ENCODE measurements at places on chromosomes 6 and 20.

DNA sequence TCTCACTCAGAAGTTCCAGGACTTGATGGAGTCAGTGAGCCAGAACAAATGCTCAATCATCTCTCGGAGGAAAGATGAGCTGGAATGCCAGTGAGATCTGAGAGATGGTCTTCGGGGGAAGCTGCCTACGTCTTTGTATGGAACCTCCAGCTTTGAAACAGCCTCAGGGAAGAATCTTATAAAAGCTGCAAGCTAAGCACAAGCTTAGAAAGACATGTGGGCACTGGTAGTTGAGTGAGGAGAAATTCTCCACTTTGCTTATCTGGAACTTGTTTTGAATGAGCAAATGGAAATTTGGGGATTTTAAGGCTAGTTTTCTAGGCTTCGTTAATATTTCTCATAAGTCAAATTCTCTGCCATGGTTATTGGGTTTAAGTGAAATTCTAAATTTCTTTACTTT, 594.4 kb downstream of the QKI start:
- DNase-seq, result no peak

DNA sequence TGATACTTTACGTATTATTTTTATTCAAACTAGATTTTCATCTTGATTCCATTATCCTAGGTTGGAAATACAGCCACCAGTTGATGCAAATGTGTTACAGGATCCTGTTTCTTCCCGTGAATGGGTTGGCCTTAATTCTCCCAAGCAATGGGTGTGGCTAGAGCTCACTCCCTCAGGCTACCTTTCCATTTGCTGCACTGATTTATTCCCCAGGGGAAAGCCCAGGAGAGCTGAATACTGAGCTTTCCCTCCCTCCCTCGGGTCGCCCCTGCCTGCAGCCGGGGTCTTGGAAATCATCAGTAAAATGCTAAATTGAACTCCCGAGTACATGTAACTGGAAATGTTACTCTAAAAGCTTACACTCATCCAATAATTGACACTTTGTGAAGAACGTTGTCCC, 9.9 kb downstream of the SMOC2 start:
- DNase-seq, result peak; percentile 86

DNA sequence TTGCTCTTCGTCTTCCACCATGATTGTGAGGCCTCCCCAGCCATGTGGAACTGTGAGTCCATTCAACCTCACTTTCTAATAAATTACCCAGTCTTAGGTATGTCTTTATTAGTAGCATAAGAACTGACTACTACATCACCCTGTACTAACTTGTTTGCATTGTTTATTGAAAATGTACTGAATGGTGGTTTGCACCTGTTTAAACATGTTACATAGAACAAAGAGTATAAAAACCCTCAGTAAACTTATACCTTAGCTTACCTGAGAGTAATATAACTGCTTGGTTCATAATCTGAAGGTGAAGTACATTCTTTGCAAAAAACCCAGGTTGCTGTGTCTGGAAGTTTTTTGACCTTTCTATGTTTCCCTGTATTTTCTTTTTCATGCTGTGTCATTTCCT, 777.8 kb downstream of the TBC1D32 start:
- no peak for DNase-seq

- no peak for DNase-seq
Measured at GRCh38 chr6:147001621-147002020, 202.6 kb upstream of the STXBP5 start.

DNA sequence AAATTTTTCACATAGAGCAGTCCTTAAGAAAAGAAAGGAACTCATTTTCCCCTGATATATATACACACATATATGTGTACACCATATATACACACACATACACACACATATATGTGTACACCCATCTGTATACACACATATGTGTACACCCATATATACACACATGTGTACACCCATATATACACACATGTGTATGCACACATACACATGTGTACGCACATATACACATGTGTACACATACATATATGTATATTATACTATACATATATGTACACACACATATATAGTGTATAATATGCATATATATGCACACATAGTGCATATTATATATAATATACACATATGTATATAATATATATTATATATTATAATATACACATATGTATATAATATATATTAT, 9.1 kb downstream of the MAP3K4 start:
- DNase-seq, result no peak

GRCh38 chr6:16625291-16626265, 135.7 kb downstream of the ATXN1 start:
- DNase-seq, result peak; percentile 71

DNA sequence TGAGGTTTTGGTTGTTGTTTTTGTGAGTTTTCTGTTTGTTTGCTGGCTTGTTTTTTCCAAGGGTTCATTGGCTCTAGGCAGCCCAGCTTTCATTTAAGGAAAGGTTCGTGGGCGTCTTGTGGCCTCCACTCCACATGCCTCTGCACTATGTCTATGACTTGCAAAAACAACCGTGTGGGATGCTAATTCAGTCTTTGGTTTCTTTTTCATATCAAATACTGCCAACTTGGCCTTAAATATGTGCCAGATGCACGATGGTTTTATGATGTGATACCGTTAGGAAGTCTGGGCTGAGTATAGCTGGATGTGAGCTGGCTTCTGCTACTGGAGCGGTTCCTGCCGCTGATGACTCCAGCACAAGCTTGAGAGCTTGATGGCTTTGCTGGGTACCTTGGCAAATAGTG, 96.3 kb downstream of the BMP2 start:
- DNase-seq, result no peak

DNA sequence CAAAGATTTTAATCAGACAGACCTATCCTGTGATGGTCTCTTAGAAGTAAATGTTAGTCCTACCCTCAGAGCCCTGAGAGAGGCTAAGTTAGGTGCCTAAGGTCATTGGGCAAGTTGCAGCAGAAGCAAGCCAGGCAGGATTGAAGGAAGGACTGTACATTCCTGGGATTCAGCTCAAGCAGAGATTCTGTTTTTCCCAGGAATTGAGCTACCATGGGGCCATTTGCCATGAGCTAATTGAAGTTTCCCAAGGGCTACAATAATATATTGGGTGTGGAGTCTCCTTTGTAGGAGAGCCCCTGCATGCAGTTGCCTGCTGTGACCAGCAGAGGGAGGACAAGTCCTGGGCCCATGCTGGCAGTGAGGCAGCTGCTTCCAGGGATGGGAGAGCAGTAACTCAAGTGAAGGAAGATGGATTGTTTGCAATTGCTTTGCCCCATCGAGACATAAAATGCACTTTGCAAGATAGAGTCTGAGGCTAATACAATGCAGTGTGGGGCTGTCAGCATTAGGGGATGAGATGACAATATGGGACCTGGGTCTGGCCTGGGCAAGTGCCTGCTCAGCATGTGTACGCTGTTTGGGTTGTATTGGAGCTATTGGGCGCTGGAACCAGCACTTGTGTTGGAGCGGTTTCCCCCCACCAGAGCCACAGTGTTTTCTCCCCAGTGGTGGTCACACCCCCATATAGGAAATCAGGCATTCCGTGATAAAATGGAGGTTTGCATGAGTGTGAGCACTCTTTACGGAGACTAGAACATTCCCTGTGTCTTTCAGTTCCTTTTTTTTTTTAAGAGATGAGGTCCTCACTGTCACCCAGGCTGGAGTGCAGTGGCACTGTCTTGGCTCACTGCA, 27.9 kb downstream of the DNMT3B start:
- DNase-seq, result peak; percentile 68

- DNase-seq, result no peak
Measured at GRCh38 chr6:42030585-42031506, 19.5 kb upstream of the TAF8 start.

GRCh38 chr6:26232940-26233648, 131.9 kb upstream of the BTN3A2 start:
- DNase-seq, result no peak

DNA sequence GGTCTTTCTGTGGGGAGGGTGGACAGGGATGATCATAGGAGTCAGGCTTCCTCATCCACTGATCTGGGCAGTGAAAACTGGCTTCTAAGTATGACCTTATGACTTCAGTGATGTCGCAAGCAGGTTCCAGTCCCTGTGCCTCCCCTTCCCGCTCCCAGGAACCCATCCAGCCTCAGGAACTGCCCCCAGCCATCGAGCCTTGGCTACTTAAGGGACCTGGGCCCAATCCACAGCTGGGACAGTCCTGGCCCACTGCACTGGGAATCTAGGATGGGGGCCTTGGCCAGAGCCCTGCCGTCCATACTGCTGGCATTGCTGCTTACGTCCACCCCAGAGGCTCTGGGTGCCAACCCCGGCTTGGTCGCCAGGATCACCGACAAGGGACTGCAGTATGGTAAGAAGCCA, at the start of gene LBP:
TSS of gene LBP (plus strand) at position 236 of the 405 bp plus-strand sequence. CDS start at position 271, 35 bp downstream.
- no peak for DNase-seq

DNA sequence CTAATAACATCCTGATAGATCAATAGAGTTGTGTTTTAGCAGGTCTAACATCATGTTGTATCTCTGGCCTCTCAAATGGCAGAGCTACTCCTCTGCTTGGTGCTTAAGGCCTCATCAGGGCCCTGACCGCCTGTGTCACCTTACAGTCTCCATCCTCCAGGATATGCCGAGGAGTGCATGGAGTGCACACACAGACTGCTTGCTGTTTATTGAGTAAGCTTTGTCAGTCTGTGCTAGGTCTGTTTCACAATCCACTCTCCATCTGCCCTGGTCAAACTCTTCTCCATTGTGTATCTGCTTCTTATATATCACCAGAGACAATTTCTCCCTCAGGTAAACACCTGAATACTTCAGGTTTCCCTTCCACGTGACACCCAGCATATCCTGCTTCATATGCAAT, 136.1 kb downstream of the SLC24A3 start:
- DNase-seq, result no peak

DNA sequence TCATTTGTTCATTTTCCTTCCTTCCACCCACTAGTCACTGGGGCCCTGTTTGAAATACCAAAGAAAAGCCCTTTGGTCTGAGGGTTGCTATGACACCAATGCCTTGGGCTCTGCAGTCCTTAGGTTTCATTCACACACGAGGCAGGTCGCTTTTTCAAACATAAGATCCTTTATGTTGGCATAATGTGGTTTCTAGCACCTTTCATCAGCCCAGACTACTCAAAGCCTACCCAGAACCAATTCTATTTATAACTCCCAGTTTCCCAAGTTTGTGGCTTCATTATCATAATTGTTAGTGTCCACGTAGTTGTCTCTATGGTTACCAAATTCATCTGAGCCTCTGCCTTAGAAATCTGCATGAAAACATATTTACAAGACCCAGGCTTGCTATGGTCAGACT, 6.6 kb upstream of the TP53RK start:
- DNase-seq, result no peak

All from NCI-H1436 (cell line).